Lung (tissue), 17 donors: ENCODE measurements at places on chromosomes 1 and 21. TPM values are rescaled to one million over a fixed set of nuclear protein-coding genes. Genes with fewer than 3 reads are reported as not detected.

DNA sequence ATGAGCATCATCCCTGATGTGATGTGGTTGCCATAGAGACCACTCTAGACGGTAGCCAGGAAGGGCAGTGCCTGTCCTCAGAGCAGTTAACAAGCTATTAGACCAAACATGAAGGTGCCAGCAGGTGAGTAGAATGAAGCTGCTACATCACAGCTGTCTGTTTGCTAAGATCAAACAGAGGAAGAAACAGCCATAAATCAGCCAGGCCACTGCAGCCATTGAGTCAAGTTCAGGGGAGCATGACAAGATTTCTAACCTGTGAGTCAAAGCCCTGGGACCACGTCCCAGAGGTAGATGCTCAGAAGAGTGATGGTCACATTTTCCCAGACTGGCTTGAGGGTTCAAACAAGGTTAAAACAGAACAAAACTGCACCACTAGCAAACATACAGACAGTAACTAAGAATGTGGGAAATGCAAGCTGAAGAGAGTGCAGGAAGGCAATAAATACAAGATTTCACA lies 450.6 kb upstream of the DAB1 start:
- DNase-seq: peak; percentile 34

- no peak for DNase-seq
These were observed 41.3 kb upstream of the UBE2U start for GRCh38 chr1:64162151-64162550.

- peak; percentile 89 for DNase-seq
These were observed 757 bp upstream of the NRIP1 start for GRCh38 chr21:15065392-15066122.

GRCh38 chr1:185291159-185291558 lies 25.9 kb downstream of the IVNS1ABP start:
- no peak for DNase-seq

DNA sequence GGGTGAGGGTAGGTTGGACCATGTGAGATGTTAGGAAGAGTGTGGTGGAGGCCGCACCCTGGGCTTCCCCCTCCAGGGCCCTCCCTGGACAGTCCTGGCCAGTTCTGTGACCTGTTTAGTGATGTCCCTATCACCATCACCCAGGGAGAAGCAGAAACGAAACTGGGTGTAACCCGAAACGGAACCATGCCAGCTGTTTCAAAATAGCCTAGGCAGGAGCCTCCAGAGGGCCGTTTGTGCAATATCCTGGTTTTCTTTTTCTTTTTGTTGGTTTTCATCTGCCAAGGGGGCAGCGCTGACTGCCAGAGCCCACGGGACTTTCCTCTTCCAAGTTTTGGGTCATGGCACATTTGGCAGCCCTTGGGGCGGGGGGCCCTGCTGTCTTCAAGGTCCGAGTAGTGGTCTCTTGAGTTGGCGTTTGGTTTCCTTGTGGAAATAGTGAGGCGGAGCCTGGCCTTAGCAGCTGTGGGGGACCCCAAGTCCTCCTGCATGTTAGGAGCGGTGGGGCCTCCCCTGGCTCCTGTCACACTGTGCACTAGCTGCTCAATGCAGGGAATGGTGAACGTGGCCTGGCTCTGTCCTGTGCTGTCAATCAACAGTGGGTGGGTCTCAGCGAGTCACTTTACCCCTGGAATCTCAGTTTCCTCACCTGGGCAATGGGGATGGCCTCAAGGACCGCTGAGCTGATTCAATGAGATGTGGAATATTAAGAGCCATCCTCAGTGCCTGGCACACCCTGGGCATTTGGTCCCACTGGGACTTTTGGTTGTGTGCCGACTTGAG lies 90.7 kb downstream of the ARHGEF10L start:
- DNase-seq: peak; percentile 45

DNA sequence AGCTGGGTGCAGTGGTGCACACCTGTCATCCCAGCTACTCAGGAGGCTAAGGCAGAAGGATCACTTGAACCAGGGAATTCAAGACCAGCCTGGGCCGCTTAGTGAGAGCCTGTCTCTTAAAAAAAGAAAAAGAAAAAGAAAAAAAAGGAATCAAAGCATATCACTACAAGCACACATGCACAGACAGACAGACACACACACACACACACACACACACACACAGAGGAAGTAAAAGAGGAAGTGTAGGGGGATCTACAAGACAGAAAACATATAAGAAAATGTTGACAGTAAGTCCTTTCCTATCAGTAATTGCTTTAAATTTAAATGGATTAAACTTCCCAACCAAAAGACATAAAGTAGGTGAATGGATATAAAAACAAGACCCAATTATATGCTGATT lies 180.3 kb downstream of the FAF1 start:
- no peak for DNase-seq

DNA sequence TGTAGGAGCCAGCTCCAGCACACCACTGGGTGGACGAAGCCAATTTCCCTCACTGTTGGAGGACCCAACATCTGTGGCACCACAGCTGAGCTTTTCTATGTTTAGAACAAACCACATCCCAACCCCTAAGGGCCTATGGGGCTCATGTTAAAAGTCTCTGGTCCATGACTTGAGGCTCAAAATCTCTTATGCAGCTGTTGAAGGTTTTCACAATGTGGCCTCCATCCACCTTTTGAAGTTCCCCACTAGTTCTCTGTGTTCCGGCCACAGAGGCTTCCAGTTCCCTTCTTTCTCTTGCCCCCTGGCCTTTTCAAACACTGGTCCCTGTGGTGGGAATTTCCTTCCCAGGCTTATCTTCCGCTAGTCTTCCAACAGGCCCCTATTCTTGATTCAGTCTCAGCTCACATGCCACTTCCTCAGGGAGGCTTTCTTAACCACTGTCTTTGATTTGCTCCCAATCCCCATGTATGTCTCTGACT lies 3.9 kb upstream of the IFNLR1 start:
- no peak for DNase-seq

DNA sequence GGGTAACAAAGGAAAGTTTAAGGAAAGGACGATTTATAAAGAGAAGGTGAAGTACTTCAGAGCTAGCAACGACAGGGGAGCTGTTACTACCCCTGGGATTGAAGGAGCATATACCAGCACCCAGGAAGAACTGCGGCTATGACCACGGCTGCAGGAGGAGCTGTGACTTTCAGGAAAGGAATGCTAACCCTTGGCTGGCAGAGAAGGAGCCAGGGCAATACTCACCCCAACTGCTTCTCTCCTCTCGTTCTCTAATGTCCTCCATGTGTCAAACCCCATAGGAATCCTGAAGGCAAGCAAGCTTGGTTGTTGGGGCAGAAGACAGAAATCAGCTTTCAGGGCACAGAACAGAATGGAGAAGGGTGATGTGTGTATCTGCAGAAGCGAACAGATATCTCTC lies 120.5 kb downstream of the TMEM53 start:
- DNase-seq: no peak

GRCh38 chr1:41607808-41608207 lies 123.3 kb upstream of the EDN2 start:
- DNase-seq: no peak

DNA sequence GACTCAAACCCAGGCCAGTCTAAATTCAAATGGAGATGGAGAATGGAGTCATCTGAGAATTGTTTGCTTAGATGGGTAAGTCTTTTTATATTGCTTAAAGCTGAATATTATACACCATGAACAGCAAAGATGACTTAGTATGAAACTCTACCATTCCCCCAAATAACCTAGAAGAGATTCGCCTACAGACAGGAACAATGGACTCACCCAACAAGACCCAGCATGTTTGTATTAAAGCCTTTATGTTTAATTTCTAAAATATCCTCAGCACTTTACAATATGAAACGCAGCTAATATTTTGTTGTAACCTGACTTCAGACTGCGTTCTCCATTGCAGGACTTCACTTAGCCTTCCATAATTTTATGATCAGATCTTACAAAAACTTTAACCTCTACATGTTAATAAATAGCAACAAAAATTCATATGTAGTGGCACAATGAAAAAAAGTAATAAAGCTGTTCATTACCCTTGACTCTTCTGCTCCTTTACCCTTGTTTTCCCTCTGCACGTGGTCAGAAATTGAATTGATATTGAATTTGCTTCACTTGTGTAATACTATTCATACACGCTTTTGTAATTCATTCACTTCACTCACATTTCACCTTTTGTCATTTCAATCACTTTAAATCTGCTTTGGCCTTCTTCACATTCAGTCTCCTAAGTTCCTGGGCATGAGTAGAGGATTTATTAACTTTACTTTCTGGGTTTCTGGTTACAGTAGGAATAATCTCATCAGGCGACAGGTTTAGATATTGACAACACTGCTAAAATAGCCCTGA lies 177.3 kb upstream of the PTBP2 start:
- DNase-seq: no peak

DNA sequence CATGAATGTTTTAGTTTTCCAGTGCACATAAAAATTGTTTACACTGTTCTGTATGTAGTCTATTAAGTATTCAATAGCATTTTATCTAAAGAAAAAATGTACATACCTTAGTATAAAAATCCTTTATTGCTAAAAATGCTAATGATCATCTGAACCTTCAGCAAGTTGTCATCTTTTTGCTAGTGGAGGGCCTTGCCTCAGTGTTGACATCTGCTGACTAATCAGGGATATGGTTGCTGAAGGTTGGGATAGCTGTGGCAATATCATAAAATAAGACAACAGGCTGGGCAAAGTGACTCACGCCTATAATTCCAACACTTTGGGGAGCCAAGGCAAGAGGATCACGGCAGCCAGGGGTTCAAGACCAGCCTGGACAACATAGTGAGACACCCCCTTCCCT lies 9.0 kb downstream of the DYNLT5 start:
- no peak for DNase-seq

DNA sequence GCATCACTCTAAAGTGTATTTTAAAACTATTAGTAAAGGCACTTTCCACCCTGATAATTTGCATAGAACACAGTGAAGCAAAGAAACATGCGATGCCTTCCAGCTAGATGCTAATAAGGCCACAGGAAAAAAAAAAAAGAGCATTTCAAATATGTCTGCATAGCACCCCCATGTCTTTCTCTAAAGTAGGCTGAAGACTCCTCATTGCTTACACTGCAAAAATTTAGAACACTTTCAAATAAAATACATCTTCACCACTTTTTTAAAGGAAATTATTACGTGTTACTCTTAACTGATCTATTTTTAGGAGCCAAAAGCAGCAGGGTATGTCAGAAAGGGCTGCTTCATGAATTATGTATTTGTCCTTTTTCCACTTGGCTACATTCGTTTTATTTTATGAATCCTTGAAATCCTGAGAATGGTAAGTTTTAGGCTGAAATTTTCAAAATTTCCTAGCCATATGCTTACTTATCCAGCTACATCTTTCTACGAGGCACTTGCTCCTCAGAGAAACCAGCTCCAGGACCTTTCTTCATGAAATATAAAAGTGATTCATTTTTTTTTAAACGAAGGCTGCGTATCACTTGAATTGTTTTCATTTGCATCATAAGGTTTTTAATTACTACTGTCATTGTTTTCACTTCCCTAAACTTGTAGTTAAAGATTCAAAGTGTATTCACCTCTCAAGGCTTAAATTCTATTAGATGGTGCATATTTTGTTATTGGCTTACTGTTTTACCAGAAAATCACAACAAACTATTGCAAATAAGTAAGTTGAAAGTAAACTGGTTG lies 513.0 kb downstream of the PTPRC start:
- DNase-seq: no peak

GRCh38 chr1:109149874-109150601 lies 36.1 kb downstream of the ELAPOR1 start:
- no peak for DNase-seq

DNA sequence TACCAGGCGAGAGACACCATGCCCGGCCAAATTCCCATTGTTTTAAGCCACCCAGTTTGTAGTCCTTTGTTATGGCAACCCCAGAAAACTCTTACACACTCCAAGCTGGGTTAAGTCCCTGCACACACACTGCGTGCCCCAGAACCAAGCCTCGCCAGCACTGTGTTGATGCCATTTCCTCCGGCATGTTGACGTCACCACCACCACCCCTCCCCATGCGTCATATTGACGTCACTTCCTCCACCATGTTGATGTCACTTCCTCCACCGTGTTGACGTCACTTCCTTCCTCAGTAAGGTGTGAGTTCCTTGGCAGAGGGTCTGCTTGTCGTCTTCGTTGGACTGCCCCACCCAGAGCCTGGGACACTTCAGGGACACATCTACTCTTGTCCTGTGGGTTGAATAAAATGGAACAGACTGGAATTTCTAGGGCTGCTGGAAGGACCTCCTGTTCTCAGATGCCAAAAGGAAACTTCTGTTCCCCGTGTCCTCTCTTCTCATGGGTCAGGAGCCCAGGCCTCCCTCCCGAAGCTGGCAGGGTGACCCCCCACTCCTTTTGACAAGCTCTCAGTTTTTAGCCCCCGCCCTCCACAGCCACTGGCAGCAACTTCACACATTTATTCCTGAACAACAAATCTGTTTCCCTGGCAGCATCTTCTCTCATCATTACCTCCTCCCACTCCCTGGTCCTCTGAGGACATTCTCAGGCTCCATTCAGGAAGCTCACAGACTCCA lies 643.3 kb downstream of the NPHP4 start:
- DNase-seq: no peak

GRCh38 chr1:11690397-11691301 lies 861 bp upstream of the DRAXIN start:
- peak; percentile 74 for DNase-seq

GRCh38 chr1:226643177-226643576 lies 94.6 kb downstream of the STUM start:
- DNase-seq: no peak

DNA sequence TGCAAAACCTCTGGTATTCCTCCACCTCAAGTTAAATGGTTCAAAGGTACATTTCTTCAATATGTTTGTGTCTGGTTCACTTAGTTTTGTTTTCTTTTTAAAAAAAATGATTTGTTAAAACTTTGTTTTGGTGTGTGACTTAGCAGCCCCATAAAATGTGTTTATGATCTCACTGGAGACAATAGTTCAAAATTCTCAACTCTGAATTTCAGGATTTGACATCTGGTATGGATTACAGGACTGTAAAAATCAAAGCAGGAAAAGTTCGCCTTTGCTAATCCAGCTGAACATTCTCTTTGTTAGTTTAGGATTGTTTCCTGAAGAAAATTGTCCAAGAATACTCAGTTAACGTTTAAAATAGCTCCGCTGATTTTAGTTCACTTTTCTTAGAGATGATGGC lies 231.7 kb downstream of the HMCN1 start:
- no peak for DNase-seq

DNA sequence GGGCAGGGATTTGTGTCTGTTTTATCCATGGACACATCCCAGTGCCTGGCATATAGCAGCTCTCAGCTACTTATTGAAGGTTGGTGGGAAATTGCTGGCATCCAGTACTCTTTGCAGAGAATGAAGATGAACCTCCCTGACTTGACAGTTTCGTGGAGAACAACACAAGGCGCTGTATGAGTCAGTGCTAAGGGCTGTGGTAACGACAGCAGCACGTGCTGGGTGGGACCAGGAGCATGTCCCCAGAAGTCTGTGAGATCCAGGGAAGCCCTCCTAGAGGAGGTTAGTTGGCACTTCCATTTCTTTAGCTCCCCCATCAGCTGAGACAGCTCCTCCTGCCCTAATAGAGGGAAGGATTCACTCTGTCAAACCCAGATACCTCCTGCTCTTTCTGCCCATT lies 25.9 kb upstream of the IL19 start:
- DNase-seq: no peak

Gene CYP4Z1
- 1.3 TPM for total RNA-seq

Gene RGS7
- total RNA-seq: not detected

Gene ANKRD35
- 3.4 TPM for total RNA-seq

Gene GCSAML
- total RNA-seq: 0.40 TPM

Gene IGFN1
- total RNA-seq: 0.97 TPM

Gene CCDC17
- 53.7 TPM for total RNA-seq

Gene GPR37L1
- 0.09 TPM for total RNA-seq

Gene HJV
- total RNA-seq: not detected

Gene FCRL6
- 0.77 TPM for total RNA-seq

Gene PRRX1
- 37.5 TPM for total RNA-seq
